ENCODE measurements at places on chromosomes 13 and 19.

DNA sequence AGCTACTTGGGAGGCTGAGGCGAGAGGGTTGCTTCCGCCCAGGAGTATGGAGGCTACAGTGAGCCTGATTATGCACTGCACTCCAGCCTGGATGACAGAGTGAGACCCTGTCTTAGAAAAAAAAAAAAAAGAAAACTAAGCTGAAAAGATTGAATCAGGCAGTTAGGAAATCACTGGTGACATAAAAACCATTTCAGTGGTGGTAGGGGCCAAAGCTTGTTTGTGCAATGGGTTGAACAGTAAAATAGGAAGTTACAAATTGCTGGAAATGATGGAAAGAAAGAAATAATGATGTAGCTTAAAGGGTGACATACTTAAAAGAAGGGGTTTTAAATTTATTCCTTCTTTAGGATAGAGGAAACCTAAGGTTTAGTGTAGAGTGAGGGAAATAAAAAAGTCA lies 4.8 kb upstream of the OXGR1 start:
- no peak for DNase-seq

DNA sequence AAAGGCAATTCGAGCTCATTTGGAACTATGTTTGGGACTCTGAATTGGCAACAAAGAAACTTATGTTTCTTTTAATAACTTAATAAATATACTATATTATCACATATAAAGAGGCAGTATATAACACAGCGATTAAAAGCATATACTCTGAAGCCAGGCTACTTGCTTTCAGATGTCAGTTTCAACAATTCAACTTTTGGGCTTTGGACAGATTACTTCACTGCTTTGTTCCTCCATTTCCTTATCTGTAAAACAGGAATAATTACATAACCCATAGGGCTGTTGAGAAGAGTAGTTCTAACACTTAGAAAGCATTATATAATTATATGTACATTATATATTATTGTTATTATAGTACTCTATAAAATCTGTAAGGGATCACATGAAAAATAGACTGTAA lies 107.2 kb downstream of the EDNRB start:
- DNase-seq, result no peak

GRCh38 chr19:3512562-3513228 lies 6.6 kb downstream of the FZR1 start:
- DNase-seq, result no peak

DNA sequence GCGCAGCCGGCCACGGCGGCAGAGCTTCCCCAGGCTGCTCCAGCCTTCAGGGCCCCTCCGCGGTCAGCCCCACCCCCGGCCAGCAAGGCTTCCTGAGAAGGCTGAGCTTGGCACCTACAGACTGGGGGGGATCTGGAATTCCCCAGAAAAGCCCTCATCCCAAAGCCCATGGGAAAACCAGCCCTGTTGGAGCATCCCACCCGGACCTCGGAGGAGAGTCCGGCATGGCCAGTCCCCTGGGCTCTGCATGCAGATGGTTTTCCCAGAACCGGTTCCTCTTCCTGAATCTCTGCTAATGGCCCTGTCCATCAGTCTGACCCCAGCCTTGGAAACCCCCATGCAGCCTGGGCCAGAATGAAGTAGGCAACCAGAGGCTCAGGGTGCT lies 10.3 kb downstream of the RASA3 start:
- no peak for DNase-seq

- DNase-seq, result no peak
Observed at GRCh38 chr19:9219489-9219888, at the start of gene OR7D4. OR7D4 (minus strand) TSS chr19:9219589; CDS start chr19:9214837, 4,752 bp downstream.

DNA sequence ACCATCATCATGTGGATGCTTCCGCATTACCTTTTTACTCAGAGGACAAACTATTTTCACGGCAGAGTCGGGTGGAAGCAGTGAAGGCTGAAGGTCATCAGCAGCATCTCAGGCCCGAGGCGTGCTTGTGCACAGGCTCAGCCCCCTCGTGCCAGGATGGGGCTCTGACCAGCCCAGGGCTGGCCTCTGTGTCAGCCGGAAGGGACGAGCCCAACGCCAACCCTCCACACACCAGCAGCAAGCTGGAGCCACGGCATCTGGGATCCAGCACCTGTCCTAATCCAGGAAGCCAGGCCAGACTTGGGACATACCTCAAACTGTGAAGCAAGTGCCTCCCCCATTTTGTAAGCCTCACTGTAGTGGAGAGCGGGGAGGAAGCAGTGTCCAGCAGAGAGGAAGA lies 11.1 kb downstream of the MICOS13 start:
- no peak for DNase-seq

DNA sequence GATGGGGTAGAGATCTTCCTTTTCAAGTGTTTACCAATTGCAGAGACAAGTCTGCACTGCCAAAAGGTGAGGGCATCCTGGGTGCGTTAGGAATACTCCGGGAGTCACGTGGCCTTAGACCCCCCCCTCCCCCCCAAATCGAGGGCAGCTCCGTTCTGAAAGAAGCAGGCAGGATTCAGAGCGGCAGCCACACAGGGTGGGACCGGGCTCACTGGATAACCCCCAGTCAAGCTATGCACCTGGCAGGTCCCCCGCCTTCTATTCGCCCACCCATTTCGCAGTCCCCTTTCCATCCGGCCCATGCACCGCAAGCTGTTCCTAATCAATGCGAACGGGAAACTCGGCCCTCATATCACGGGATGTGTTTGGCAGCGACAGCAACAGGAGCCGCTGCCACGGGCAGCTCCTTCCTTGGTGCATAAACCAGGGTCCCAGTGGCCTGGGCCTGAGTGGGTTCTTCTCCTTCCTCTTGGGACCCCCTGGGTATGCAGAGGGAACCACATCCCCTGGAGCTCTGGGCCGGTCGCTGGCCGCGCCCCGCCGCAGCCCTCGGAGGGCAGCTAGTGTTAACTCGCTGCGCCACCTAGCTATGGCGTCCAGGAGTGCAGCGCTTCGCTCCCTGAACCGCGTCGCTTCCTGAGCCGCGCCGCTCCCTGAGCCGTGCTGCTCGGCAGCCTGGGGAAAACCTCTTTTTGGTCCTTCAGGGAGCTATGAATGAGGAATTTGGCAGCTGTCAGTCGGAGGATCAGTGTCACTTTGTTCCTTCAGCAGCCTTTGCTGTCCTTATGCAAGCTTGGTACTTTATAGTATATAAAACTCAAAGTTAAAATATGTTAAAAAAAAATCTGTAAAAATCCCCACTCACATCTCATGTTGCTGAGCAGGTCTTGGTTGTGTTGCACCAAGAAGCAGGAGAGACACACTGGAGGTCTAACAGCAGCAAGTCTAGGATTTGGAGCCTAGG lies 41.4 kb downstream of the LYL1 start:
- DNase-seq, result no peak

DNA sequence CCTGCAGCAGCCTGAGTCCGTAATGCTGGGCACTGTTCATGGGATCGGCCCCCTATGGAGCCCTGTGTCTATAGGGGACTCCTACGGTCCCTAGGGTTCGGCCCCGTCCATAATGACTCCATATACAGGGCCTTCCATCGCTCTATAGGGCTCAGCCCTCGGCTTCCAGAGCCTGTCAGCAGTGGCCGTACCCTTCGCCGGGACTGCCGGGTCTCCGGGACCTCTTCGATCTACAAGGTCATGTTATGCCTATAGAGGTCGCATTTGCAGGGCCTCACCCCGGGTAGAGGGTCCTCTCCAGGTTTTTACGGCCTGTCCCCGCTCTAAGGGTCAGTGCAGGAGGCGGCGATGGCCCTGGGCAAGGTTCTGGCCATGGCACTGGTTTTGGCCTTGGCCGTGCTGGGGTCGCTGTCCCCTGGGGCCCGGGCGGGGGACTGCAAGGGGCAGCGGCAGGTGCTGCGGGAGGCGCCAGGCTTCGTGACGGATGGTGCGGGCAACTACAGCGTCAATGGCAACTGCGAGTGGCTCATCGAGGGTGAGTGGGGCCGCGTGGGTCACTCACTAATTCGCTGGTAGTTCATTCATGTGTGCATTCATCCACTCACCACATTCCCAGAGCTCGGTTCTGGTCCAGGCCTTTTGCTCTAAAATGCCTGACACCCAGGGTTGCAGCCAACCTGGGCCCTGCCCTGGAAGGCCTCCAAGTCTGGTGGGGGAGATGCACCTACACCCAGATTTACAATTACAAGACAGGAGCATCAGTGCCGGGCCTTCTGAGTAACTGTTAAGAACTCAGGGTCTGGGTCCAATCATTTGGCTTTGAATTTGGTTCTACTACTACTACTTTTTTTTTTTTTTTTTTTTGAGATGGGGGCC lies 699 bp downstream of the MEGF8 start:
- DNase-seq, result no peak

- no peak for DNase-seq
Observed at GRCh38 chr19:18001777-18002345, 6.1 kb upstream of the ARRDC2 start.

- DNase-seq, result no peak
Observed at GRCh38 chr19:55253842-55254624, 4.8 kb downstream of the PPP6R1 start.

DNA sequence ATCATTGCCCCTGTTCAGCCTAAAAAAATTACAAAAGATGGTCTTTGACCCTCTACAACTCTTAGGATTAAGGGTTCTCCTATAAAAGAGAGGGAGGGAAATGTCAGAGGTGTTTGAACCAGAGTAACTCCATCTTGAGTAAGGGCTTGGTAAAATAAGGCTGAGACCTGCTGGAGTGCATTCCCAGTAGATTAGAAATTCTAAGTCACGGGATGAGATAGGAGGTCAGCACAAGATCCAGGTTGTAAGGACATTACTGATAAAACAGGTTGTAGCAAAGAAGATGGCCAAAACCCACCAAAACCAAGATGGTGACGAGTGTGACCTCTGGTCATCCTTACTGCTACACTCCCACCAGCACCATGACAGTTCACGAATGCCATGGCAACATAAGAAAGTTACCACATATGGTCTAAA lies 48.7 kb upstream of the ANKRD10 start:
- DNase-seq, result no peak

DNA sequence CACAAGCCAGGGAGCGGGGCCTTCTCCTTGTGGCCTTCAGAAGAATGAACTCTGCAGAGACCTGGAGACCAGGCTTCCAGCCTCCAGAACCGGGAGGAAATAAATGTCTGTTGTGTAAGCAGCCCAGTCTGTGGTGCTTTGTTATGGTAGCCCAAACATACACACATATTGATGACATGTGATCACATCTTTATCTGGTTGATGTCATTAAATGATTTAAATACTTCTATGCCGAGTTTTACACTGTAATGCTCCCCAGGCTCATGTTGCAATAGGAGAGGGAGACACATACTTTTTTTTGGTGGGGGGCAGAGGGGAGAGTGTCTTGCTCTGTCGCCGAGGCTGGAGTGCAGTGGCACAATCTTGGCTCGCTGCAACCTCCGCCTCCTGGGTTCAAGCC lies 188.0 kb upstream of the IRS2 start:
- DNase-seq, result no peak

DNA sequence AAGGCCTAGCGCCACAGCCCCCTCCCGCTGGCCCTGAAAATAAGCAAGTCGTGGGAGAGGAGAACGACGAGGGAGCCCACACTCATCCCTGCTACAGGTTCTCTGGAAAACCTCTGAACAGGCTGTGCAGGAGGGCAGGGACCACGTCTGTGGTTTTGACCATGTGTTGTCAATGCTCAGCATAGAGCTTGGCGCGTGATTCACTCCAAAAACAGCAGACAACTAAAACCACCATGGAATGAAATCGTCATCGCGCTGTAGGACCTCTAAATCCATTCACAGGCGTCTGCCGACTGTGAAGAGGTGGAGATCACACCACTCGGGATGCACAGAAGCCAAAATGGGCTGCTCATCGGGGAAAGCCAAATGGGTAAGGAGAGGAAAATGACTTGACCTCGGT lies 121.3 kb downstream of the COL4A1 start:
- DNase-seq, result peak; percentile 53

GRCh38 chr13:39770221-39771090 lies 115.0 kb downstream of the COG6 start:
- no peak for DNase-seq

DNA sequence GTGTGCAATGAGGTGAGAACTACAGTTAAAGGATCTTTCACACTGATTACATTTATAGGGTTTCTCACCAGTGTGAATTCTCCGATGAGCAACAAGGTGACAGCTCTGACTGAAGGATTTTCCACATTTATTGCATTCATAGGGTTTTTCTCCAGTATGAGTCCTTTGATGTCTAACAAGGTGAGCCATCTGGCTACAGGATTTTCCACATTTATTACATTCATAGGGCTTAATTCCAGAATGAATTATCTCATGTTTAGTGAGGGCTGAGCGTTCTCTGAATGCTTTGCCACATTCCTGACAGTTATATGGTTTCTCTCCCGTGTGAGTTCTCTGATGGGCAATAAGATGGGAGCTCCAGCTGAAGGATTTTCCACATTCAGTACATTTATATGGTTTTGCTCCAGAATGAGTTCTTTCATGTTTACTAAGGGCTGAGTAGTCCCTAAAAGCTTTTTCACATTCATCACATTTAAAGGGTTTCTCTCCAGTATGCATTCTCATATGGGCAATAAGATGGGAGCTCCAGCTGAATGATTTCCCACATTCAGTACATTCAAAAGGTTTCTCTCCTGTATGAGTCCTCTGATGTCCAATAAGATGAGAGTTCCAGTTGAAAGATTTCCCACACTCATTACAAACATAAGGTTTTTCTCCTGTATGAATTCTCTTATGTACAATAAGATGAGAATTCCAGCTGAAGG lies 4.4 kb upstream of the C19orf18 start:
- no peak for DNase-seq

GRCh38 chr19:21328406-21328805 lies 804 bp downstream of the ZNF708 start:
- no peak for DNase-seq

DNA sequence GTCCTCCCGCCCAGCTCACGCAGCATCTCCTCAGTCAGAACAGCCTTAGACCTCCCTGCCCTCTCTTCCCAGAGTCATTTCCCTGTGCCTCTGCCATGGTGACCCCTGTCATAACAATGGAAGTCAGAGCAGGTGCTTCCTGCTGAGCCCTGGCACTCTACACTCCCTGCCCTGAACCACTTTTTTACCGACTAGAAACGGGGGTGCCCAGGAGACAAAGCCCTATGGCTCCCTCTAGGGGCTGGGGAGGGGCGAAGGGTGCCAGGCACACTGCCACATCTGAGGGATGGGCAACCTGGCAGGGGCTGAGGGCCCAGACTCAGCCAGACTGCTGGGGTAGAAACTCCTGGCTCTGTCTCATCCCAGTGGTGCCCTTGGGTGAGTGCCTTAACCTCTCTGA lies 16.4 kb downstream of the ZNF574 start:
- no peak for DNase-seq

- DNase-seq, result no peak
Observed at GRCh38 chr19:40625406-40626120, 24.4 kb downstream of the LTBP4 start.

Data from HS-27A (cell line).